ENCODE measurements at places on chromosomes 7 and 10.
A peak's percentile ranks its signal among the peaks of the same experiment; 100 is the strongest.

DNA sequence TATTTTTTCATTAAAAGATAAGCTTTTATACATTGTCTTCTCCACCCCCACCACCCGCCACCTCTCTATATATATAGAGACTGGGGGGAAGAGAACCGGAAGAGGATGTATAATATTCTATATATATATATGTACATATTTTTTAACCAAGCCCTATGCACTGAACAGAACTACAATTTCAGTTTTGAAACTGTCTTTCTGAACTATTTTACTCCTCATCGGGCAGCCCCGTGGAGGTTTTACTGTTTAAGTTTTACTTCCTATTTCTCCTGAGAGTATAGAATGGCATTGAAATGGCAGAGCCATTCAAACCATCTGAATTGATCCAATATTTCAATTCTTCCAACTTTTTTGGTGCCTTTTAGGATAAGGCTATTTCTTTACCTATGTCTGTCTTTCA lies 1047.1 kb downstream of the NRG3 start:
- DNase-seq, result no peak

DNA sequence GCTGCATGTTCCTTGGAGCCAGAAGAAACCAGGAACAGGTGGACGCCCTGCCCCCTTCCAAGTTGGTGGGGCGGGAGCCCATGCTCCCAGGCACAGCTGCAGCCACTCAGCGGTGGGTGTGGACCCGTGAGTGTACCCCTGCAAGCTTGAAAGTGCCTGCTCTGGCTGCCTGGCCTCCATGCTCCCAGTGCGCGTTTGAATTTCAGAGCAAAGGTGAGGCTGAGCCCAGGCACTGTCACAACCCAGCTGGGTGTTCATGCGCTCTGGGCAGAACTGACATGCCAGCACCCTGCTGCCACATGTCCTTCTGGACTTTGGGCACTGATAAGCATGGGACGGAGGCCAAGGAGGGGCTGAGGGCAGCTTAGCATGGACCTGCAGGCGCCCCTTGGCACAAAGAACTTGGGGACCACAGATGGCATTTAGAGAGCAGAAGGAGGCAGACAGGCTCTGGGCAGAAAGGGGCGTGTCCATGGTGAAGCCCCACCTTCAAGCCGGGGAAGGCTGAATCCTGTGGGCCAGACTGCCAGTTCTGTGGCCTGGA lies 402.0 kb upstream of the NRG3 start:
- no peak for DNase-seq

- no peak for DNase-seq
Observed at GRCh38 chr7:121938429-121938996, 65.6 kb downstream of the PTPRZ1 start.

DNA sequence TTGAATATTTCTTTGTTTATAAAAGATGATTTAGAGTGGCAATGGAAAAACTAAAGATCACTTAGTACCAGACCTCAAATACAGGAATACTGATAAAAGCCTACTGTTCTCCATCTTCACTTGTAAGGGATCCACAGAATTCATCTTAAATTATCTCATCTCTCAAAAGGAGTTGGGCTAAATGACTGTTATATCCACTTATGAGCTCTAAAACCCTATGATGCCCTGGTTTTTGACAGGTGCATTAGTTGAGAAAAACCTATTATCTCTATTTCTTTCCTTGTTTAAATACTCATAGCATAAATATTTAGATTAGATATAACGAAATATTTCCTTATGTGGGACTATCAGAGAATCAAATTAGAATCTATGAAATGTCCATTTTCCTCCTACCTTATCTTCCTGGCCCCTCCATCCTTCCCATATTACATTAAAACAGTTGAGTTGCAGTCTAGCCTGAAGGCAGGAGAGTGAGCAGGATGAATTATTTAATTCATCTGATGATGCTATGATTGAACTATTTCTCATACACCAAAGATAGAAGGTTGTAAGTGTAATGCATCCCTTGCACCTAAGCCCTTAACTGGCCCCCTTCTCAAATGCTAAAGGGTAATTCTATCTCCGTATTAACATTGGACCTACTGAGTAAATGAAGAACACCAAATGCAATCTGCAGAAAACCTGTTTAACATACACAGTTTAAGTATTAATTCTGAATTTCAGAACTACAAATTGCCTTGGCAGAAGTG lies 29.7 kb downstream of the PPP3CB start:
- no peak for DNase-seq

DNA sequence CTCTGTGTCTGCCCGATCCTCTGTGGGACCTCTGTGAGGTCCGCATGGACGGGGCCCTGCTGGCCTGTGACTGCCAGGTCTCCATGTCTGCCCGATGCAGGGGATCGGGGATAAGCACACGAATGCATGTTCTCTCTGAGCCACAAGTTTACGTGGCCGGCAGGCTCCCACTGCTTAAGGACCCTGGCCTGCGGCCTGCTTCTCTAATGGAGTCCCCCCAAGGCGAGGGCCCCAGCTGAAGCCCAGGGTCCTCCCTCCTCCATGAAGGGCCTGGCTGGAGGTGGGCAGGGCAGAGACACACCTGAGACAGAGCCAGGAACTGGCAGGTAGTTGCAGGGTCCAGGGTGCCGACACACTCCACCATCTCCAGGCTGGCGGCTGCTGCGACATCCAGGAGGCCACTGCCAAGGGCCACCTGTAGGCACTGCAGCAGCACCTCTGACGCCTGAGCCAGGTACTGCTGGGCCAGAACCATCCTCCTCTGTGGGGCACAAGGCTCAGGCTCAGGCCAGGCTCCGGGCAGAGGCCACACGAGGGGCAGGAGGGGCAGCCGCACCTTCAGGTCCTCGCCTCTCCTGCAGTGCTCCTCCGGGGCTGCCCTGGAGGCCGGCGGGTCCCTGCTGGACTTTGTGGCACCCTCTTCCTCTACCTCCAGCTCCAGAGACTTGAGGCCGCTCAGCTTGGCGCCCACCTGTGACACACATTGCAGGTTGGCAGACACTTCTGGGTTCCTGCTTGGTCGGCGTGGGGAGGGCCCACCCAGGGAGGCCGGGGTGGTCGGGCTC lies 60.9 kb upstream of the NKX6-2 start:
- DNase-seq, result no peak

GRCh38 chr10:19250546-19250945 lies 201.9 kb downstream of the MALRD1 start:
- DNase-seq, result no peak

GRCh38 chr7:28623863-28624262 lies 211.5 kb downstream of the CREB5 start:
- DNase-seq, result no peak

- no peak for DNase-seq
Observed at GRCh38 chr7:110186334-110186733, 904.6 kb upstream of the LRRN3 start.

DNA sequence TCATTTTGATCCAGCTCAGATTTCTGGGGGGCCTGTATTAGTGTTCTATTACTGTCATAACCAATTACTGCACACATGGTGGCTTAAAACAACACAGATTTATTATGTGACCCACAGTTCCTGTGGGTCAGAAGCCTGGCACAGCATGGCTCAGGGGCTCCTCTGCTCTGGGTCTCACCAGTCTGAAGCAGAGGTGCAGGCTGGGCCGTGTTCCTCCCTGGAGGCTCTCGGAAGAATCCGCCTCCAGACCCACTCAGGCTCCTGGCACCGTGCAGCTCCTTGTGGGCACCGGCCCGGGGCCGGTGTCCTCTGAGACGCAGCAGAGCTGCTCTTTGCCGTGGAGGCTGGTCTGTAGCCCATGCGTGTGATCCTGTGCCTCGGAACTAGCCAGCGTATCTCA lies 61.5 kb downstream of the RAMP3 start:
- peak; percentile 53 for DNase-seq

- DNase-seq, result no peak
Observed at GRCh38 chr10:71638822-71639719, 80.5 kb downstream of the C10orf105 start.

DNA sequence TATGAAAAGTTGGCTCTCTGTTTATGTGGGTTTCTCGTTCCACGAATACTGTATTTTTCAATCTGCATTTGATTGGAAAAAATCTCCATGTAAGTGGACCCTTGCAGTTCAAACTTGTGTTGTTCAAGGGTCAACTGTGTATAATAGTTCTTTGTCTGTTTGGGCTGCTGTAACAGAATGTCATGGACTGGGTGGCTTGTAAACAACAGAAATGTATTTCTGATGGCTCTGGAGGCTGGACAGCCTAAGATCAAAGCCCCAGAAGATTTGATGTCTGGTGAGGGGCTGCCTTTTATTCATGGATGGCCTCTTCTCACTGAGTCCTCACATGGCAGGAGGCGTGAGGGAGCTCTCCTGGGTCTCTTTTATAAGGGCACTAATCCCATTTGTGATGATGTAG lies 36.2 kb downstream of the INPP5F start:
- no peak for DNase-seq

DNA sequence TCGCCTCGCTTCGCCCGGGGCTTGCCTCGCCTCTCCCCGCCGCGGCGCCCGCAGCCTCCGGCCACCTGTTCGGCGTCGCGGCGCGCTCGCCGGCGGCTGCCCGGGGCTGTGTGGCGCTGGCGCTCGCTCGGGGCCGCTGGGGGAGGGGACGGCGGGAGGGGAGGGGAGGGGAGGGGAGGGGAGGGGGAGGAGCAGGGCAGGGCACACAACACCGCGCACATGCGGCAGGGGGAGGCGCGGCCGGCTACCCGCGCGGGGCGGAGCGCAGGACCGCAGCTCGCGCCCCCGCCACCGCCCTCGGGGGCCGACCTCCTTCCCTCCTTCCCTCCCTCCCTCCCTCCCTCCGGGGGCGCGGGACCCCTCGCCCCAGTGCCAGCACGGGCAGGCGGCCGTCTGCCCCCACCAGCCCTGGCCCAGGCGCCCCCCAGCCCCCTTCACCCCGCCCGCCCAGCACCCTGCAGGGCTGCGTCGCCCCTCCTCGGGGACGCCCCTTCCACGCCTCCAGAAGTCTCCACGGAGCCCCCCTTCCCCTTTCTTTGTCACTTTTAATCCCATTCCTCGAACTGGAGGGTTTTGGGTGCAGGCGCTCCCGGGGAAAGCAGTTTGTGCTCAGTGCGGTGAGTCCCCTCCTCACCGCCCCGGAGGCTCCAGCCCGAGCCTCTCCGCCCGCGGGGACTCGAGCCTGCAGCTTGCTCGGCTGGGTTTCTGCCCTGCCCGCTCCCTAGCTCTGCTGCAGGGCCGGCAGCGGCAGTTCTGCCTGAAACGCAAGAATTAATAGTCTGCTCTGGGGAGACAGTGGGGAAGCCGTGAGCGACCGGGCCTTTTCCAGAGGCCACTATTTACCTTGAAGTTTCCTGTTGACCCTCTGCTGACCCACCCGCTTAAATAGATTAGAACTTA lies at the start of gene PARD3:
Gene PARD3, minus strand, starts transcription at position 112 of the 900 bp plus-strand sequence. CDS start 301 bp downstream, outside the sequence.
- DNase-seq, result peak; percentile 86

DNA sequence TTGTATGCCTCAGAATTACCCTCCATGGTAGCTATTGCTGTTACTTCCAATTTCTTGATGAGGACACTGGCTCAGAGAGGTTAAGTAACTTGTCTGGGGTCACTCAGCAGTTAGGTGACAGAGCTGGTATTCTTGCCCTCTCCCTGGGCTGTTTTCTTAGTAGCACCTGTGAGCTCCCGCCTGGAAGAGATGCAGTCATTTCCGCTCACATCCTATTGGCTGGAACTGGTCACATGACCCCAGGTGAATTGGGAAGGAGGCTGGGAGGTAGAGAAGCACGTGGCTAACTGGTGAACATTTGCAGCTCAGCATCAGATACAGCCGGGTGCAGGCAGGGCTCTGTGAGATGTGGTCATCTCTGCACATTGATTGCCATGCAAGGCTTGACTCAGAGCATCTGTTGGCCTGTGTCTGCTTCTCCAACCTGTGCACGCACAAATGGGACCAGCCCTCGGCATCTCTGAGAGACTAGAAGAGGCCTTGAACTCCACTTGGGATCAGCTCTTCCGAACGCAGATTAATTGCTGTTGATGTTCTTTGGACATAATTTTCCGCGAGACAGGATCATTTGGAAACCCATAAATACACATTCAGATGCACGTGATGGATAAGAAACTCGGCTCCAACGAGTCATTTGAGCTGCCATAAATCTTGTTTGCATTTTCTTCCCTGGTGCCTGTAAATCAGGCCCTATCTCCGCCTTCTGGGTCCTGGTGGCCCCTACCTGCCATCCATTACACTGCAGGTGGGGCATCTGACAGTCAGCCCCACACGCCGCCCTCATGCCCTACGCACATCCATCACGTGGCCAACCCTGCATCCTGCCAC lies 42.8 kb downstream of the MYL10 start:
- DNase-seq, result peak; percentile 26

- no peak for DNase-seq
Observed at GRCh38 chr10:124748953-124749645, 4.9 kb upstream of the FAM53B start.

- peak; percentile 15 for DNase-seq
Observed at GRCh38 chr7:30214651-30215137, 69.7 kb upstream of the ZNRF2 start.

- DNase-seq, result no peak
Observed at GRCh38 chr7:101114492-101114891, 12.4 kb upstream of the SERPINE1 start.
